ENCODE measurements at places on chromosomes 4 and X. TPM values are rescaled to one million over a fixed set of nuclear protein-coding genes. Genes with fewer than 3 reads are reported as not detected.

DNA sequence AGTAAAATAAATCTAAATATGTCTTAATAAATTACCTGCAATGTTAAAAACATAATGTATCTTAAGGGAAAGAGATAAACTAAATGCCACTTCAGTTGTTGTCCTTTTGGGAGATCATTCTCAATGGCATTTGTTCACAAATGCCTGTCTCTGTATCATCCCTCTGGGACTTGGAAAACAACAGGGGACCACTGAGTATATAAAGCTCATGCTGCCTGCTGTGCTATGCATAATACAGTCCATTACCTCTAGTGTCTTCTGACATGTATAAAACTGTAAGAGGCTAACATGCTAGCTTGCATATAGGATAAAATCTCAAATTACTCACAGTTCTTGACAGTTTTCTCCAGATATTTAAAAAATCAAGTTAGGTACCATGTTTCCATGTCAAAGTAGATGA lies 503.9 kb downstream of the PDHA2 start:
- H3K36me3 ChIP-seq, result no peaks in the 10 kb centered on the region
- peaks cover 5% of the 10 kb centered on the region for H3K4me1 ChIP-seq
- DNase-seq, result no peak
- H3K4me3 ChIP-seq, result no peak overlapping the region

- H3K27me3 ChIP-seq, result no peaks in the 10 kb centered on the region
- peaks cover 12% of the 10 kb centered on the region for H3K4me1 ChIP-seq
- no peak overlapping the region for H3K4me3 ChIP-seq
- no peak overlapping the region for H3K27ac ChIP-seq
- no peak for DNase-seq
These were observed 40.8 kb downstream of the DLG3 start for GRCh38 chrX:70485466-70485865.

DNA sequence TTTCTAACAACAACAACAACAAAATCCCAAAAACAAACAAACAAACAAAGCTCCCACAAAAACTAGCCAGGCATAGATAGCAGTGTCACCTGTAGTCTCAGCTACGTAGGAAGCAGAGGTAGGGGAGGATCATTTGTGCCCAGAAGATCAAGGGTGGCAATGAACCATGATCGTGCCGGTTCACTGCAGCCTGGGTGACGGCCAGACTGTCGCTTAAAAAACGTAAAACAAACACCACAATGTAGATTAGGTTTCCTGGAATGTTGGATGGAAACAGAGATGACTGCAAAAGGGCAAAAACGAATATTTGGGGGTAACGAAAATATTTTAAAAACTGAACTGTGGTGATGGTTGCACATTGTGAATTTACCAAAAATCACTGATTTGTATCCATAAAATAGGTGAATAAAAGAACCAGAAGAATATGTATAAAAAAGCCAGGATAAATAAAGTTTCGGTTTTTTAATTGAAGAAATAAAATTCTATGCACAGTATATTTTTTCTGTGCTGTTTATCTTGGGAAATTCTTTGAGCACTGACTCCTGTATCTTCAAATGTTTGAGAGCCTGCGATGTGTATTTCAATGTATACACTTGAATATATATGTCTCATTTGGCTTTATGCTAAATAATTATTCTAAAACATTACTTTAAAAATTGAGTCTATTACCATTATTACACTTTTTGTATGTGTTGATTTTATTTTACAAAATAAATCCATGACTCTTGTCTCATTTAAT lies 1477.0 kb downstream of the PCDH7 start:
- H3K36me3 ChIP-seq, result no peaks in the 10 kb centered on the region
- no peak overlapping the region for H3K27ac ChIP-seq
- H3K4me1 ChIP-seq, result no peaks in the 10 kb centered on the region
- no peak for DNase-seq

CXorf51B gene
- total RNA-seq, result not detected

- H3K27ac ChIP-seq, result no peak overlapping the region
- H3K36me3 ChIP-seq, result no peaks in the 10 kb centered on the region
These were observed 88.3 kb upstream of the UNC5C start for GRCh38 chr4:95637043-95637600.

ZNF827 gene
- 7.7 TPM for total RNA-seq

GRCh38 chrX:123087326-123087725 lies 96.8 kb upstream of the GRIA3 start:
- H3K36me3 ChIP-seq, result no peaks in the 10 kb centered on the region
- no peaks in the 10 kb centered on the region for H3K4me1 ChIP-seq
- H3K27ac ChIP-seq, result no peak overlapping the region
- no peaks in the 10 kb centered on the region for H3K27me3 ChIP-seq
- DNase-seq, result no peak
- H3K4me3 ChIP-seq, result no peak overlapping the region

CLTRN gene
- total RNA-seq, result 2.0 TPM

DNA sequence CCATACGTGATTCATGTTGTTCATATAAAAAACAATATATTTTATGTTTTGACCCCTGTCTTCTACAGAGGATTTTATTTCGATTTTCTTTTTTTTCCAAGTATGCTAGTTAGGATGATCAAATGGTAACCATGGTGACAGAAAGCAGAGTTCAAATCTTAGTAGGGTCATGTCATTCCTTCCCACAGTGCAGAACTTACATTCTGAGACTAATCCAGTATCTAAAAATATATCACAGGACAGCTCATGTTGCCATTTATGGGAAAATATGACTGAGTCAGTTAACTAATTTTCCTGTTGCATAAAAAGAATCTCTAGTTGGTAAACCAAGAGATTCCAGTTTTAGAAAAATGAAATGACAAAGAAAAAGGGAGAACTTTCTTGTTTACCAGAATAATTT lies 209.5 kb downstream of the PARM1 start:
- no peak overlapping the region for H3K27ac ChIP-seq
- no peaks in the 10 kb centered on the region for H3K27me3 ChIP-seq
- H3K36me3 ChIP-seq, result no peaks in the 10 kb centered on the region
- no peaks in the 10 kb centered on the region for H3K4me1 ChIP-seq
- H3K4me3 ChIP-seq, result no peak overlapping the region

DNA sequence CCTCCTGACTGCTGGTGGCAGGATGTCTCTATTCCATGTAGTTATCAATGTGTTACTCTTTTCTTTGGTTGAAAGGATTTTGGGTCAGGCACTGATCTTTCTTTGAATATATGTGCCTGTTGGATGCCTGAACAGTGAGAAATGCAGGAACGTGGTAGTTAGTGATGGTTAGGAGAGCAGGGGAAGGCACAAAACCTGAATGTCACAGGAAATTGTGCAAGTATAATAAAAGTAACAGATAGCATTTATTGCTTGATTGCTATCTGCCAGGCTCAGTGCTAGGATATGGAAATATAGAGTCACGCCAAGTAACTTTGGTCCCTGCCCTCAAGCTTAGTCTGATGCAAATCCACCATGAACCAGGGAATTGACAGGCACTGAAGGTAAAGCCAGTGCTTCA lies 219.8 kb upstream of the FAT1 start:
- H3K4me3 ChIP-seq, result no peak overlapping the region
- no peak overlapping the region for H3K27ac ChIP-seq
- H3K36me3 ChIP-seq, result no peaks in the 10 kb centered on the region
- DNase-seq, result no peak
- no peaks in the 10 kb centered on the region for H3K27me3 ChIP-seq

DNA sequence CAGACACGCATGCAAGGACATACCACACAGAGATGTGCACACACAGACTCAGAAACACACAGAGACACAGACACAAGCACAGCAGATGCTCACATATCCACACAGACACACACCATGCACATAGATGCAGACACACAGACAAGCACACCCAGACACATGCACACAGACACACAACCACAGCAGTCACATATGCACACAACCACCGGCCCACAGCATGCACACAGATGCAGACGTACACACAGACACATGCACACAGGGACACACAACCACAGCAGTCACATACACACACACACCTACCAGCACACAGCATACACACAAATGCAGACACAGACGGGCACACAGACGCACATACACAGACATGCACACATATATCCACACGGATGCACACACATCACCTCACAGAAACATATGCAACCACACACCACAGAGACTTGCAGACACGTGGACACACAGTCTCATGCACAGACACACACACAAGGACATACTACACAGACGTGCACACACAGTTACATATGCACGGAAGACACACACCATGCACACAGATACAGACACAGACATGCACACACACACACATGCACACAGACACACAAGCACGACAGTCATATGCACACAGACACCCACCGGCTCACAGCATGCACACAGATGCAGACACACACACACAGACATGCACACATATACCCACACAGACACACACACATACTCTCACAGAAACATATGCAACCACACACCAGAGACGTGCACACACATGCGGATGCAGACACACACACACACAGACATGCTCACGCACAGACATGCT lies 25.2 kb upstream of the SLC25A6 start:
- H3K4me1 ChIP-seq, result peaks cover 5% of the 10 kb centered on the region
- no peaks in the 10 kb centered on the region for H3K27me3 ChIP-seq
- H3K36me3 ChIP-seq, result peaks cover 7% of the 10 kb centered on the region
- no peak overlapping the region for H3K27ac ChIP-seq

KLHL8 gene
- 20.3 TPM for total RNA-seq

GRCh38 chr4:6233929-6234328 lies 33.6 kb upstream of the JAKMIP1 start:
- H3K27ac ChIP-seq, result no peak overlapping the region
- H3K27me3 ChIP-seq, result no peaks in the 10 kb centered on the region
- DNase-seq, result no peak

All from neural progenitor cell (in vitro differentiated cells).